B cell (primary cell): ENCODE measurements at places on chromosomes 7 and 10.

DNA sequence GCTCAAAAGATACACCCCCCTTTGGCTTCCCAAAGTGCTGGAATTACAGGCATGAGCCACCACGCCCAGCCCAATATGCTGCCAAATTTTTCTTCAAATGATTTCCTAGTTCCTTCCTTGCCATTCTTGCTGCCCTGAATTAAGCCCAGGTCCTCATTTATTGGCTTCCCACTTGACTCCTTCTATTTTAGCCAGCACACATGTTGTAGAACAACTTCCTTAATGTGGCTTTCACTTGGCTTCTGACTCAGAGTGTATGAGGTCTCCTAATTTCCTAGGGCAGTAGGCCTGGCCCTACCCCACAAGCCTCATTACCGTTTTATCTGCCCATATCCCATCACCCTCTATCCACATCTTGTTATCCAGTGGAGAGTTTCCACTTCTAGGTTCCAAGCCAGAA lies 21.8 kb upstream of the HIPK2 start:
- no peak for DNase-seq

DNA sequence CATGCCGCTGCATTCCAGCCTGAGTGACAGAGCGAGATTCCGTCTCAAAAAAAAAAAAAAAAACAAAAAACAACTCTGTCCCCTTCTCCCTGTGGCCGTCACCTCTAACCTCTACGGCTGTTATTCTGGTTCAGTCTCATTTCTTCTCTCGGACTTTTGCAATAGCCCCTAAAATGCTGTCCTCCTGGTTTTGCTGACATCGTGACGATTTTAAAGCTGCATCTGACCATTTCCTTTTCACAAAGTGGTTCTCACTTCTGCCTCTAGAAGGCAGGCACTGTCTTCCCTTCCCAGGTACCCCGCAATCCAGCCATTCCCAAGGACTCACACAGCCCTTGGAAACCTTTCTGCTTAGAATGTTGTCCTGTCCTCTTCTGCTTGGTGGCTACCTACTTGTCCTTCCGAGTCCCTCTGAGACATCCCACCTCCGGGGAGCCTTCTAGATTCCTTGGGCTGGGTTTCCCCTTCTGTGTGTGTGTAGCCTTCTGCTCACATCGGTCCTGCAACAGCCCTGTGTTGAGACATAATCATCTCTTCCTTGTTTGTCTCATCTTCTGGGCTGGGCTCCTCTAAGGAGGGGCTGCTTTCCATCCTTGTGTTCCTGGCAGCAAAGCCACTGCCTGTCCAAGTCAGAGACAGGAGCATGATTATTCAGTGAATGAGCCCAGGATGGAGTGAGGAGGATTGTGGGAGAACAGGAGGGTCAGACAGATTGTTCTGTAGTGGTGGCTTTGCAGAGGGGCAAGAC lies 83.1 kb downstream of the GRK5 start:
- DNase-seq, result no peak

- no peak for DNase-seq
Observed at GRCh38 chr10:57917019-57917418, 350.7 kb downstream of the IPMK start.

GRCh38 chr7:149864751-149865150 lies 9.0 kb upstream of the ATP6V0E2 start:
- no peak for DNase-seq

GRCh38 chr7:126700807-126701604 lies 551.7 kb downstream of the GRM8 start:
- peak; percentile 41 for DNase-seq

GRCh38 chr10:80964179-80964578 lies 426.5 kb downstream of the SH2D4B start:
- DNase-seq, result no peak

GRCh38 chr7:144401490-144401889 lies 2.0 kb downstream of the NOBOX start:
- no peak for DNase-seq

DNA sequence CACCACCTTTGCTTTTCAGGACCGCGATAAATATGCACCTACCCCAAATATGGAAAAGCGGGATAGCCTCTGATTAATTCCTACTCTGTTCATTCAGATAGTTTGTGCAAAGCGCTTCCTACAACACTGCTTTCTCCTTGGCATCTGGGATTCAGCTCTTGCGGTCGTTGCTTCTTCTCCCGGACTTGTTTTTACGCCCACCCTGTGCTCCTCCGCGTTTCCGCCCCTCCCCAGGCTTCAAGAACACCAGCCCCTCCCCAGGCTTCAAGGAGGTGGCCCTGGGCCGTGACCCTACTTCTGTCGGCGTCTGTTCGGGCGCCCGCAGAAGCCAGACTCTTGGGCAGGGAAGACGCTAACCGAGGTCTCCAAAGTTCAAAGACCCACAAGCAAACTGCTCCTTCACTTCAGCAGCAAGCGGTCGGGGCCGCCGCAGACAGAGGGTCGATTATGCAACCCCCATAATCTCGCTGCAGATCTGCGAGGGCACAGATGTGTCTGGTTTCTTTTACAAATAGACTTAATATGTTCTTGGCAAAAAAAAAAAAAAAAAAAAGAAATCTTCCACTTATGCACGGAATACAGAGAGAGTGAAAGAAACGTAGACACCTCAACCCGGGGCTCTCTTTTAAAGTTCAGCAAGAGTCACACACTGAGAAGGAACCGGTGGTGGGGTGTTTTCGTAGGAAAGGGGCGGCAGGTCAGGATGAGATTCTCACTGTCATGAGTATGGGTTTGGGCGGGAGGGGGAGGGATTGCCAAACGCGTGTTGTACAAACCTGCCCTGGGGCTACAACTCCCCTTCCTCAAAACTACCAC lies 1.9 kb downstream of the DLX5 start:
- DNase-seq, result no peak

GRCh38 chr7:71338866-71339265 lies 206.9 kb downstream of the GALNT17 start:
- DNase-seq, result no peak

GRCh38 chr10:7383442-7383841 lies 27.4 kb downstream of the SFMBT2 start:
- no peak for DNase-seq

DNA sequence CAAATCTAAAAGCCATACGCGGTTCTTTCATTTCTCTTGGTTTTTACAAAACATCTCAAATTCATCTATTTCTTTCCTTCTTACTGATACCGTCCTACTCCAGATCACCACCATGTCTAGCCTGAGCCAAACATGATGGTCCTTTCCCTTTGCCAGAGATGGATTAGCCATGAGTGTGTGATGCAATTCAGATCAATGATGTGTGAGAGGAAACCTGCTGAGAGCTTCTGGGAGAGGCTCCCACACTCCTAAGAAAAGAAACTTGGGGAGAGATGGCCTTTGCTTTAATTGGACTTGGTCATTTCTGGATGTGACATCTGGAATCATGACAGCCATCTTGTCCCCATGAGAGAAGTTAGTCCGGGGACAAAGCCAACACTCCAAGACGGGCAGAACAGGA lies 367.2 kb downstream of the FGFR2 start:
- DNase-seq, result no peak

GRCh38 chr7:101870361-101871062 lies 53.1 kb downstream of the CUX1 start:
- no peak for DNase-seq

DNA sequence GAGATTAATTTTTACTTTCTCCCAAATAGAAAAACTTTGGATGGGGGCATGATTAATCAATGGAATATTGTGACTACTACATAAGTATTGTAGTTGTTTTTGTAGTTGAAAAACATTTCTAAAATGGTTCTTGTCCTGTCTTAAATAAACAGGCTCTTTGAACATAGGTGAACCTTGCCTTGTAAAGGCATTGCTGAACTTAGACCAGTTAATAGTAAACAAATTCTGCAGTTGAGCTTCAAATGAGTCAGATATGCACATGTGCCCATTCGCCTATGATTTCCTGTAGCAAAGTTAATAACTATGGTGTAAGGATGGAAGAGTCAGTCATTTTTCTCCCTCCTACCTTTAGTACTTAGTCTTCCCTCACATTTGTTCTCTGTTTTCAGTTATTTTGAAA lies 22.6 kb downstream of the CUTC start:
- no peak for DNase-seq

DNA sequence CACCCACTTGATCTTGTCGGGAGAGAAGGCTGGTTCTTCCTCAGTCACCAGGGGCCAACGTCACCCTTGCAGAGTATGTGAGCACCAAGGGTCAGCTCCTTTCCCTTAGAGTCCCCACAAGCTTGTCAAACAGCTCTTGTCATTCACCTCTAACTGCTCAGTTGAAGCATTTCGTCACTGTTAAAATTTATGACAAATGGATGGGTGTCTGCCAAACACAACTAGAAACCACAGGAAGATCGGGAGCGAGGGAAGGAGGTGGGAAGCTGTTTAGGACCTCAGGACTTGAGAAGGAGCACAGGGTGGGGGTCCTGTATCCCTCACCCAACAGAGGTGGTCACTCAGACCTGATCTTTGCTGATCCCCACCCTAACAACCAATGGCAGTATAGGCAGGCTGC lies 373.3 kb upstream of the IGFBP3 start:
- no peak for DNase-seq

DNA sequence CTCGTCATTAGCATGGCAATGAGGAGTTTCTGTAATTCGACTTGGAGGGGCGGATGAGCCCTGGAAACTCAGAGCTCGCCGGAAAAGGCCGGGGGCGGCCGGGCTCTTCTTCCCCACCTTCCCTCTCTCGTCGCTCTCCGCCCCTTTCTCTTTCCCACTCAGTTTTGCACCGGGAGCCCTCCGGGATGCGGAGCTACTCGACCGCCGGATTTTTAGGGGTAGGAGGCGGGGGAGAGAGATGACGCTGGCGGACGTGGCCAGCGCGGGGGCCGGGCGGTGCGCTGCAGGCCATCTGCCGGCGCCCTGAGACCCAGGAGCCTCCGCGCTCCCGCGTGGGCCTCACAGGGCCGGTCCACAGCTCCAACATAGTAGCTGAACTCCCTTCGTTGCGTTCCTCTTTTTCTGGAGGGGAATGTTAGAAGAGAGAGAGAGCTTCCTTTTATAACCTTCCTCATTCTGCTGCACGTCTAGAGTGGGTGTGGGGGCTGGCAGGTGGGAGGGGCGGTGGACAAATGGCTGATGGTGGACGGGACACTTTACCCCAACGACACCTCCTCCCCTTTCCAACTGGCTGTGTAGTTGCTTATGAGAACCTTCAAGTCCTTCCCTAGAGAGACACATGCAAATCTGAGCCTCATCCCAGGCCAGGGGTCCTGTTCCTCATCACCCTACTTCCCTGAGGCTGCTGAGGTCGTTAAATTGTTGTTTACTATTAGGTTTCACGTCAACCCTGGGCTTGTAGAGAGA lies 1.1 kb upstream of the HOXA1 start:
- DNase-seq, result peak; percentile 49

- DNase-seq, result no peak
Observed at GRCh38 chr10:103295374-103296015, 18.6 kb downstream of the INA start.

DNA sequence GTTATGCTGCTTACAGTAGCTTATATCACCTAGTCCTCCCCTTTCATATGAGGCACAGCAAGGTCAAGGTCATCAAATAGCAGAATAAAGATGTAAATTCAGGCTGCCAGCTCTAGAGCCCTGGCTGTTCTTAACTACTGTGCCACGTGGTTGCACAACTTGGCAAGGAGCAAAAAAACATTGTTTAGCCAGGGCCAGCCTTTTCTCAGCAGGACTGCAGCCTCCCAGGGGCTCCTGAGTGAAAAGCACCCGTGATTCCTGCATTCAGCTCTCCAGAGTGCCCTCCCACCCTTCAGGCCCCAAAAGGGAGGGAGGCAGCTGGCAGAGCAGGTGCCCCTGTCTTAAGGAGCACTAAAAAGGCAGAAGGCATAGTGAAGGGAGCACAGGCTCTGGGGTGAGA lies 31.8 kb upstream of the TM9SF3 start:
- no peak for DNase-seq

- DNase-seq, result no peak
Observed at GRCh38 chr10:104648421-104648820, 7.3 kb downstream of the SORCS3 start.

- no peak for DNase-seq
Observed at GRCh38 chr10:69425041-69425440, 8.3 kb upstream of the TACR2 start.

DNA sequence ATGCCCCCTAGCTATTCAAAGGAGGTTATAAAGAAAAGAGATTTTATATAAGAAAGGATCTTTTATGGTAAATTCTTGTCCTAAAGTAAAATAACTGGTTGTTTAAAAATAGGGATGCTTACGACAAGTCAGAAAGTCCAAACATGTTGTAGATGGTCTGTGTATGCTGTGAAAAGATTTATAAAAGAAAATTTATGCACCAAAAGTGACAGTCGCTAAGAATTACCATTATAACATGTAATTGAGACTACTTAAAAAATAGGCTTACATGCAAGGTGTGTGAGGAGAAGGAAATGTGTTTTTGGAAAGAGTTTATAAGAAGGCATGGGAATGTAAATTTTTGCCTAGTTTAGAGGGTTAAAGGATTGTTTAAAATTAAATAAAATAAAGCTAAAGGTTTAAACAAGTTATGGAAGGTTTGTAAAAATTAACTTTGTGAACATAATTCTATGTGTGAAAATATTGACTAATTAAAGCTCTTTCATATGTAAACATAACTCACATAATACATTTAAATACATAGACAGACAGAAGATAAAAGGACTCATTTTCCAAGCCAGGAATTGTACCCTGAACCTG lies 118.5 kb downstream of the LYZL1 start:
- DNase-seq, result no peak

- DNase-seq, result no peak
Observed at GRCh38 chr7:92631850-92632487, 41.8 kb upstream of the FAM133B start.

DNA sequence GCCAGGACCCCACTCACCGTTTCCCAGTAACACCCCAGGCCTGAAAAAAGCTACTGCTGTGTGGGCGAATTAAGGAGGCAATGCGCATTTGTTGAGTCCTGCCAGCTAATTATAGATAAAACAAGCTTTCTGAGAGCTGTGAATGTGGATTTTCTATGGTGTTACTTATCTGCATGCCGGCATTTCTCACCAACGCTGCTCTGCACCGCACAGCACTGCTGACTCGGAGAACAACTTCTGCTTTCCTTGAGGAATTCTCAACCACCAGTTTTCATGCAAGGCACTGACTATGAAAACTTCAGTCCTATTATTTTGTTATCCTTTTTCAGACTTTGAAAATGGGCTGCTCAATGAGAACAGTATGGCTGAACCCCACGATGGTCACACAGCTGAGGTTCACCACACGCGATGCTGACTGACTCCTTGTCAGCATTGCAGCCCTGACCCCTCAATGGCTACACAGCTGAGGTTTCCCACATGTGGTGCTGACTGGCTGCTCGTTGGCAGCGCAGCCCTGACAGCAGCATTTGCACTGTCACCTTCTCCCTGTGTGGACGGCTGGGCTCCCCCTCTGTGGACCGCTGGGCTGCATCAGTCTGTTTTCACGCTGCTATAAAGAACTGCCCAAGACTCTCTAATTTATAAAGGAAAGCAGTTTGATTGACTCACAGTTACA lies 190.6 kb downstream of the DIP2C start:
- no peak for DNase-seq
